ENCODE measurements at places on chromosomes 5 and 9. TPM values are rescaled to one million over a fixed set of nuclear protein-coding genes. Genes with fewer than 3 reads are reported as not detected.

The PCDHGA1 gene
- 1.4 TPM for total RNA-seq

The PCDHGB5 gene
- 9.7 TPM for total RNA-seq

The TMEM250 gene
- 20.3 TPM for total RNA-seq

The LCP2 gene
- 3.9 TPM for total RNA-seq

The VCAN gene
- total RNA-seq = 139 TPM

The CMYA5 gene
- total RNA-seq = 1,199 TPM

The NSUN2 gene
- total RNA-seq = 21.4 TPM

The PLAC8L1 gene
- total RNA-seq = not detected

The CTNNAL1 gene
- total RNA-seq = 98.9 TPM

The ALDH1A1 gene
- 24.0 TPM for total RNA-seq

The SOHLH1 gene
- not detected for total RNA-seq

The CBY3 gene
- not detected for total RNA-seq

The ADAMTSL1 gene
- 3.8 TPM for total RNA-seq

The SPATA6L gene
- 1.3 TPM for total RNA-seq

The FOXD4L5 gene
- total RNA-seq = not detected

The SELENOP gene
- total RNA-seq = 161 TPM

The WNT8A gene
- not detected for total RNA-seq

The JADE2 gene
- 37.5 TPM for total RNA-seq

The CTSV gene
- not detected for total RNA-seq

The CSF1R gene
- 24.6 TPM for total RNA-seq

The TLE4 gene
- 26.1 TPM for total RNA-seq

The COQ4 gene
- 31.4 TPM for total RNA-seq

The TLE1 gene
- total RNA-seq = 17.1 TPM

The TEX48 gene
- not detected for total RNA-seq

The AGXT2 gene
- not detected for total RNA-seq

The ELL2 gene
- 29.1 TPM for total RNA-seq

The STXBP1 gene
- total RNA-seq = 72.8 TPM

The CRB2 gene
- total RNA-seq = 3.5 TPM

The TMEM161B gene
- 11.7 TPM for total RNA-seq

The ZNF354C gene
- 2.4 TPM for total RNA-seq

The UGCG gene
- total RNA-seq = 10.3 TPM

The CDH9 gene
- total RNA-seq = not detected

The PCDHGB1 gene
- 2.4 TPM for total RNA-seq

The GOLM1 gene
- 4.9 TPM for total RNA-seq

The AK1 gene
- total RNA-seq = 263 TPM

The ESM1 gene
- total RNA-seq = not detected

The PHF2 gene
- total RNA-seq = 24.7 TPM

The F2RL2 gene
- 0.44 TPM for total RNA-seq

The GEMIN5 gene
- total RNA-seq = 11.5 TPM
